ENCODE measurements at places on chromosomes 1 and 21.
A peak's percentile ranks its signal among the peaks of the same experiment; 100 is the strongest.

- no peak for DNase-seq
Measured at GRCh38 chr21:32137266-32137665, 141.6 kb downstream of the MIS18A start.

GRCh38 chr1:207062058-207062457 lies 9.0 kb downstream of the PFKFB2 start:
- DNase-seq: no peak

- DNase-seq: no peak
Measured at GRCh38 chr1:230790026-230790425, 42.8 kb downstream of the CAPN9 start.

DNA sequence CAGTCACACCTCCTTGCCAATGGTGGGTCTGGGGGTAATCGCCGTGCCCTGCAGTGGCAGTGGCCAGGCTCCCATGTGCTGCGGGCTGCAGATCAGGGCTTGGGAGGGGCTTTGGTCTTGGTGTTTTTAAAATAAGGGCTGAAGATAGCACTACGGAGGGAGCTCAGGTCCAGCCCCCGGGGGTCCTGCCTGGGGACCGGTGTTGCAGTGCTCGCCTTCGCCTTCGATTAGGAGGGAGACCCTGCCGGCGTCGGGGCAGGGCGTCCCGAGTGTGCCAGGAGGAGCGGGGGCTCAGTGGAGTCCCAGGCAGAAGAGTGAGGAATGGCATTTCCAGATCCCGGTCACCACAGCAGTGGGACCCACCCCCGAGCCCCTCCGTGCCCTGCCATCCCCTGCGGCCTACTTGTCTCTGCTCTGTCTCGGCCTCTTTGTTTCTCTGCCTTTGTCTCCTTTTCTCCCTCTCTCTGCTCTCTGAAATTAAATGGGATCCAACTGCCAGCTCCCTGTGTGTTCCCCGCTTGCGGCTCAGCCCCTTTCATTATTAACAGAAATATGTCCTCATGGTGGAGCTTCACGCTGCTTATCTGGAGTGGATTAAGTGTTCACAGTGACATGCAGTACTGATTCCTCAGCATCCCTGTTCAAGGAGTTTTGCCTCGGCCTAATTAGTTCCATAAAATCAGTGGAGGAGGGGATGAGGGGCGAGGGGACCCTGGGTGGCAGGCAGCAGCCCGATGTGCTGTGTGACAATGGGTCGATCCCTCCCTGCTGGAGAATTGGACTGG lies 44.4 kb downstream of the DMRTB1 start:
- no peak for DNase-seq

DNA sequence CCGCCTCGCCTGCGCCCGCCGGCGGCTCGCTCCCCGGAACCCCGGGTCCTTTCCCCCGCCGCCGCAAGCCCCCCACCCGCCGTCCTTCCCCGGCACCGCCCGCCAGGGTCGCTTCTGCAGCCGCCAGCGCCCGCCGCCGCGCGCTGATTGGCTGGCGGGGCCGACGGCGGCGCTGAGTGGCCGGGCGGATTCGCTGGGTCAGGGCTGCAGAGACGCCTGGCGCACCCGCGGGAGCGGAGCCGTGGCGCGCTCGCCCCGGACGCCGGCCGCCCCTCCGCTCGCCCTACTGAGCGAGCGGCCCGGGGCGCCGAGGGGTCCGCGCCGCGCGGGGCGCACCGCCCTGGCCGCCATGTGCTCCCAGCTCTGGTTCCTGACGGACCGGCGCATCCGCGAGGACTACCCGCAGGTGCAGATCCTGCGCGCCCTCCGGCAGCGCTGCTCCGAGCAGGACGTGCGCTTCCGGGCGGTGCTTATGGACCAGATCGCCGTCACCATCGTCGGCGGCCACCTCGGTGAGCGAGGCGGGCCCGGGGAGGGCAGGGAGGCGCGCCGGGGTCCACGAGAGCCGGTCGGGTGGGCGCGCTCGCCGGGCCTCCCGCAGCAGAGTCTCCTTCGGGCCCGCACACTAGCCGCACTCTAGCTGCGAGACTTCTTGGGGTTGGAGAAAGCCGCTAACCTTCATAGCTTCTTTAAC lies at the start of gene RIMKLA:
Gene RIMKLA, plus strand, starts transcription at position 207 of the 694 bp plus-strand sequence. Its CDS starts 143 bp downstream, at position 350.
- DNase-seq: peak; percentile 50

Data from stimulated activated CD4-positive, alpha-beta T cell treated with anti-CD3 and anti-CD28 coated beads, TNF-alpha, amount 100 ng/mL, for 24 hours (primary cell).